Motor neuron (in vitro differentiated cells): ENCODE measurements at places on chromosomes 7 and 10. TPM values are rescaled to one million over a fixed set of nuclear protein-coding genes. Genes with fewer than 3 reads are reported as not detected.

The SPDYE16 gene
- total RNA-seq, result 0.27 and 0.31 TPM in 2 replicates

The CFAP69 gene
- 28.0 and 36.9 TPM in 2 replicates for total RNA-seq

The EPHA1 gene
- total RNA-seq, result 0.71 and 1.1 TPM in 2 replicates

The SH3PXD2A gene
- total RNA-seq, result 10.5 and 11.2 TPM in 2 replicates

The FAM24A gene
- total RNA-seq, result not detected in 2 replicates

The ITPRID1 gene
- 0.97 and 1.1 TPM in 2 replicates for total RNA-seq

The FBXW4 gene
- total RNA-seq, result 18.0 and 20.2 TPM in 2 replicates

The PDCD11 gene
- 60.1 and 66.7 TPM in 2 replicates for total RNA-seq

The CUBN gene
- total RNA-seq, result 1.2 and 1.8 TPM in 2 replicates

The CACNB2 gene
- 4.6 and 6.4 TPM in 2 replicates for total RNA-seq

The SPAM1 gene
- not detected in 2 replicates for total RNA-seq

DNA sequence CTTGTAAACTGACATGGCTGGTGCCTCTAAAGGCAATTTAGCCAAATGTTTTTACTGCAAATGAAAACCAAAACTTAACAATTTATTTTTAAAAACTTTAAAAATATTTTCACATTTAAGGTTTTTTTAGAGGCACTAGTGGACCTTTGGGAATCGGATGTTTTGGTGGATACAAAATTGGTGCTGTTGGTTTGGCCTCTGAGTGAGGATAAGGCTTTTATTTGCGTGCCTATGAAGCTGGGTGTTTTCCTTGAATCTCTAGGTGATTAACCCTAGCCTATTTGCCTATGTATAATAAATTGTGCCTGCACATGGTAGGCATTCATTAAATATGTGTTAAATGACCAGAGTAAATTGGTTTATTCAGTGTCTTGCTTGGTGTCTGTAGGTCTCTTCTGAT, 2.9 kb upstream of the SGCE start:
- no peak for ATAC-seq

- peak; percentile 62 for ATAC-seq
These were observed 154.9 kb downstream of the SDK1 start for GRCh38 chr7:3455806-3456595.

DNA sequence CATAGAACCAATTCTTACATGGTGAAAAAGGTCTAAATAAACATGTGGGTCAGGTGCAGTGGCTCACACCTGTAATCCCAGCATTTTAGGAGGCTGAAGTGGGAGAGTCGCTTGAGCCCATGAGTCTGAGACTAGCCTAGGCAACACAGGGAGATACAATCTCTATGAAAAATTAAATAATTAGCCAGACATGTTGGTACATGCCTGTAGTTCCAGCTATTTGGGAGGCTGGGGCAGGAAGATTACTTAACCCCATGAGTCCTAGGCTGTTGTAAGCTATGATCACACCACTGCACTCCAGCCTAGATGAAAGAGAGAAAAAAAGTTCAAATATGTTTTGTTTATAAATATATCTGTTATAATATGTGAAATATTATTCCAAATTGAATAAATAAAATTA, 643.6 kb downstream of the IPMK start:
- no peak for ATAC-seq

GRCh38 chr7:93955304-93955703, 33.8 kb downstream of the GNG11 start:
- ATAC-seq, result no peak

- no peak for ATAC-seq
These were observed 88.1 kb downstream of the SEPTIN14 start for GRCh38 chr7:55774327-55775050.

GRCh38 chr7:68619526-68619925, 978.7 kb upstream of the AUTS2 start:
- no peak for ATAC-seq

- peak; percentile 54 for ATAC-seq
These were observed 753 bp downstream of the CAMK2B start for GRCh38 chr7:44324481-44325200.

DNA sequence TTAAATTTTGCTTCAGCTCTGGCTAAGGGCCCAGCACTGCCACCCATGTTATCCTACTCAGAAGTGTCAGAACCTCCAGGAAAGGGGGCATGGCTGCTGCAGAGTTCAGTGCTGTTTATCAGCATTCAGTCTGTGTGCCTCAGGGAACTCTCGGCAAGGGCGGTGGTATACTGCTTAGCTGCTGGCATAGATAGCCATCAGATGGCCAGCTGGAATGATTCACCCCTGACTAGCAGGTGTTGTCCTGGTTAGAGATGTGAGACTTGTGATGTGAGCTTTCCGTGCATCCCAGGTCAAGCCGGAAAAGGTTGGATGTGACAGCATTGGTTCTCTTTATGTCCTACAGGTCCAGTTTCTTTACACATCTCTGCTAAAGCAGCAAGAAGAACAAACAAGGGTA, 22.1 kb downstream of the CEP55 start:
- no peak for ATAC-seq

GRCh38 chr7:13279854-13280435, 592.5 kb downstream of the ARL4A start:
- ATAC-seq, result no peak

DNA sequence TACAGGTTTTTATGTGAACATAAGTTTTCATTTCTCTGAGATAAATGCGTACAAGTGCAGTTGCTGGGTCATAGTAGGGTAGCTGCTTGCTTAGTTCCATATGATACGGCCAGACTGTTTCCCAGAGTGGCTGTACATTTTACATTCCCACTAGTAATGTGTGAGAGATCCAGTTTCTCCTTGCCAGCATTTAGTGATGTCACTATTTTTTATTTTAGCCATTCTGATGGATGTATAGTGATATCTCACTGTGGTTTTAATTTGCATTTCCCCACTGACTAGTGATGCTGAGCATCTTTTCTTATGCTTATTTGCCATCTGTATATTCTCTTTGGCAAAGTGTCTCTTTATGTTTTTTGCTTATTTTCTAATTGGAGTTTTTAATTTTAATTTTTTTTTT, 4.2 kb downstream of the ZMIZ2 start:
- ATAC-seq, result no peak

DNA sequence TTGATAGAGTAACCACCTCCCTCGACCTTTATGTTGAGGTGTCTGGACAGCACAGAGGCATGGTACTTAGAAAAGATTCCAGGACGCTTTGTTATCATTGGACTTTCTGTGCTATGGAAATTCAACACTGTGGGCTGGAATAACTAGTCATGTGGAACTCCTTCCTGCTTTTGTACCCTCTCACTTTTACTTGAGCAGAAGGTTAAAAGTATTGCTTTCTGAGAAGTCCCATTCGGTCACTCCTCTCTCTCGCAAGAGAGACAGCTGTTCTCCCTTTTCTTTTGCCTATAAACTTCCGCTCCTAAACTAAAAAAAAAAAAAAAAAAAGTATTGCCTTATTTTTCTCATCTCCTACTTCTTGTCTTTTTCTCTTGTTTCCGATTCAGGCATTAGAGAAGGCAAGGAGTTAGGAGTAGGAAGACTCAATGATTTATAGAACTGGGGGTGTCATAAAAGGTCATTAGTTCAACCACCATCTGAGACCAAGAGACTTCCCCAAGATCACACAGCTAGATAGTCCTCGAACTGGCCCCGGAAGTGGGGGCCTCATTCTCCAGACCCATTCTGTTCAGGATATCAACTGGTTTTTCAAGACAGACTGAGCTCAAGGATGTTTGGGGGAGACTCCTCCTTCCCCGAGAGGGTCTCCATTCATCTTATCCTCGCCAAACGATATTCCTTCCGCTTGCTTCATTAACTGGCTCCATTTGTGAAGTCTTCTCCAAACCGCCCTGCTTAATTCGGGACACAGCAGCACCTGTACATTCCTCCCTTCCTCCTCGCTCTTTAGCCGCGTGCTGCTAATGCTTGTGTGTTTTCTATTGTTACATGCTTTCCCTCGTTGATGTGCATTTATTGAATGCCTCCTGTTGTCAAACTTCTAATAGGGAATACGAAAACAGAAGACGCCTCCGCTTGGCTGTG, 995 bp upstream of the INPP5F start:
- no peak for ATAC-seq

DNA sequence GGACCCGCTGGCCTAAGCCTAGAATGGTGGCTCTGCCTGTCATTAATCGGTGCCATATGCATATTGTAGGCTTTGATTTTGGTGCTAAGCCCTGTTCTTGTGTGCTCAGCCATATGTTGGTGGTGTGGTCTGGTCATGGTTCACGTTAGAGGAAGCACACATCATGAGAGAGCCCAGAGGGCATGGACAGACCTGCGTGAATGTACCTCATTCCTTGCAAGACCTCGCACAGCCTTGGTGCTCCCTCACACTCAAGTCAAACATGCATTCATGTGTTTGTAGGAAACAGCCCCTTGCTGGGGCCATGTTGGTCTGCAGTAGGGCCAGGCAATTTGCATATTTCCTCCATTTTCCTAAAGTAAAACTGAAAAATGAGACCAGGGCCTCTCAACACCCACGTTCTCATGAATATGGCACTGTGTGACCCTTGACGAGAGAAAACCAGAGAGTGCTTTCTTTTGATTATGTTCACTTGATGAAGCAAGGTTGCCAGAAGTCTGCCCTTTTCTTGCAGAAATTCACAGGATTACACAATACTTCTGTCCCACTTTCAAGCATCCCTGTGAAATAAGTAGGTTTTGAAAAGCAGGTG, 268.7 kb downstream of the CELF2 start:
- no peak for ATAC-seq

DNA sequence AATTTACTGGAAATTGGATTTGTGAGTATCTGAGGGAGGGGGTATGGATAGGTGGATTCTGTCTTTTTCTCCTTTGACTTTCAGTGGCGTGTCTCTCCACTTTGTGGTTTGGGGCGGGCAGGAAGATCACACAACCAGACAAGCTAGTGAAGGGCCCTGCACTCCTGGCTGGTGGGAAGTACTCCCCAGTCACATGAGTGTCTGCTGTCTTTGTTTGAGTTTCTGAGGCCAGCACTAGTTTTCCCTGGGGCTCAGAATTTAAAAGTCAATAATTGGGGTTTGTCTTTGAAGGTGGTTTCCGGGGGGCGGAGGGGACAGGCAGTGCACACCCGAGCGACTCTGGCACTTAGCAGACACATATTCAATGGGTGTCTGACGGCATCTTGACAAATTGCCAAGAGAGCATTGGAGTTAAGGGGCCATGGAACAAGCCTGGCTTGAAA, 120.1 kb downstream of the WDFY4 start:
- ATAC-seq, result peak; percentile 36

DNA sequence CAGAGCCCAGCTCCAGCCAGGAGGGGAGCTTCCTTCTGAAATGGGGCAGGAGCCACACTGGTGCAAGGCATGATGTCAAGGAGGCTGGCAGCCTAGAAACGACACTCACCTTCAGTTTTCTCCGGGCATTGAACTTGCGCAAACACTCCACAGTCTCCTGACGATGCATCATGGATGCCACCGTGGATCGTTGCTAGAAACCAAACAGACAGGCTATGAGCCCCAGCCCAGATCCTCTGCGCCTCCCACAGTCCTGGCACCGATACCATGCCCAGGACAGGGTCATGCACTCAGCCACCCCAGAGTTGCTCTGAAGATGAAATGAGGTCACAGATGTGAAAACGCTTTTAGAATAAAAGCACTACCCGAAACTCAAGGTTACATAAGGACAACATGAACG, 31.0 kb upstream of the NDST2 start:
- no peak for ATAC-seq

GRCh38 chr10:62153191-62153590, 115.5 kb downstream of the RTKN2 start:
- ATAC-seq, result no peak

DNA sequence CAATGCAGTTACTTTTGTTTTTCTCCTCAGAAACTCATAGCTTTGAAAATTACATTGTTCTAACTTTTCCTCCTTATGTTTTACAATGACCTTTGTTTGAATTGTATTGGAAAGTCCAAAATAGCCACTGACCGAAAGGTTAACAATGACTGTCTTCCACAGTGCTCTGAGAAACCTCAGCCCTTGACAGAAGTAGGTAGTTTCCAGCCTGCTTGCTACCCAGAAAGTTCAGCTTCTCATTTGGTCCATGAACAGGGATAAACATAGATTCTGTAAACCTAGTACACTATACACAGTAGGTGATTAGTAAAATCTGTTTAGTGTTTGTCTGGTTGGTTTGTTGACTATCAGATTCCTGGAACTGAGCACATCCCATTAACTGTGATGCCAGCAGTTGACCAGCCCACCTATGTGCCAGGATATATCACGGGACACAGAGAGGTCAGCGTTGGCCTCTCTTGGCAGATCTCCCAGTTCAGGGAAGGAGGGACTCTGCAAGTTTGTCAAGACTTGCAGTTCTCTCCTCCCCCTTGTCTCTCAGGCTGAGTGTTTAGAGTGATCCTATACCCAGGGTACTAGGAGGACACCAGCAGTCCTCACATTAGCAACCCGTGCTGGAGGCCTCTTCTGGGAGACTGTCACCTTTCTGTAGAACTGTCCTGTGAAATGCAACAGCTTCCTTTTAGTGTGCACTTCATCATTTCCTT, 297.6 kb downstream of the ARHGAP12 start:
- ATAC-seq, result no peak
